ENCODE measurements at places on chromosomes 6 and 20. TPM values are rescaled to one million over a fixed set of nuclear protein-coding genes. Genes with fewer than 3 reads are reported as not detected.

TAF11 gene
- total RNA-seq: 42.1 TPM

C6orf163 gene
- total RNA-seq: 1.2 TPM

NRSN1 gene
- total RNA-seq: not detected

HUS1B gene
- 0.79 TPM for total RNA-seq

Measured in chondrocyte (in vitro differentiated cells).